AG09309 (cell line): ENCODE measurements at places on chromosomes 12 and 14.

DNA sequence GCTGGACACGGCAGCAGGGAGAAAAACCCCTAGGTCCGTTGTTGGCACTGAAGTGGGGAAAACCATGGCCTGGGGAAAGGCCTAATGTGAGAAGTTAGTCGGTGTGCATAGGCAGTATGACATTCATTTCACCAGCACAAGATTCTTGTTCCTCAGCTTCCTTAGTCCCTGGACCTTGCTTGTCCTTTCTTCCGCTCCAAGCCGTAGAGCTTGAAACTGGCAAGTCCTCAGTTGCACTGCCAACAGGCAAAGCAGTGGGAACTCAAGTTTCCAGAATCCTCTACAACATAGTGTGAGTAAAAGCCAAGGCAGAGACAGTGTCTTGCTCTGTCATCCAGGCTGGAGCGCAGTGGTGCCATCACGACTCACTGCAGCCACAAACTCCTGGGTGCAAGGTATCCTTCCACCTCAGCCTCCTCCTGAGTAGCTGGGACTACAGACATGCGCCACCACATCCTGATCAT lies 138.5 kb upstream of the AMIGO2 start:
- DNase-seq: no peak

GRCh38 chr12:116453631-116454030 lies 105.5 kb upstream of the MAP1LC3B2 start:
- DNase-seq: no peak

DNA sequence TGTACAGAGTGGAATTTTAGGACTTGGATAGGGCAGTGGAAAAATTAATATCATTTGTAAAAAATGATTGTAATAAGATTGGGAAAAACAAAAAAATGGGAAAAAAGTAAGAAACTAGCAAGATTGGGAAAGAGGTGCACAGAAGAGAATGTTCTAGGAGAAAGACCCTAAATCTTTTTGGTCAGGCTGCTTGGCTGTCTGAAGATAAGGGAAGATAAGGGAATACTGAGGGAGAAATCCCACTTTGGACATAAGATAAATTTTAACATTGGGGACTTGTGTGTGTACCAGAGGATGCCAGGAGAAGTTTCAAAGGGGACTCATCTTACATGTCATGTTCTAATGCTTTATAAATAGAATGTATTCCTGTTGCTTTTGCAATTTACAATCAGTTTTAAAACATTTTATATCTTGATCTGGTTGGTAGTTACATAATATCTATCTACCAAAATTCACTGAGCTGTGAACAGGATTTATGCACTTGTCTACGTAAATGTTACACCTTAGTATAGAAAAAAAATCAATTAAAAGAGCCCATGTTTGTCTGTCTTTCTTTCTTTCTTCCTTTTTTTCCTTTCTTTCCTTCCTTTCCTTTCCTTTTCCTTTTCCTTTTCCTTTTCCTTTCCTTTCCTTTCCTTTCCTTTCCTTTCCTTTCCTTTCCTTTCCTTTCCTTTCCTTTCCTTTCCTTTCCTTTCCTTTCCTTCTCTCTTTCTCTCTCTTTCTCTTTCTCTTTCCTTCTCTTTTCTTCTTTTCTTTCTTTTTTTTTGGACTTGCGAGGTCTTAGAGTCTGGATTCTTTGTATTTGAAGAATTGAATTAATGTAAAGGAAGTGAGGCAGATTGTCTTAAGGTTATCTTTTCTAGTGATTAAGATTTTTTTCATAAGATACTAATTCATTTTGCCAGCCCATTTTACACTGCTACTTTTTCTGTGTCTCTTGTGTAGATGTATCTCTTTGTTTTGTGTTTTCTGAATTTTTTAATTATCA lies 66.1 kb downstream of the KTN1 start:
- DNase-seq: no peak

- no peak for DNase-seq
Observed at GRCh38 chr14:70027785-70028428, 148.7 kb downstream of the SMOC1 start.

- no peak for DNase-seq
Observed at GRCh38 chr12:106304797-106305196, 2.3 kb downstream of the TCP11L2 start.

DNA sequence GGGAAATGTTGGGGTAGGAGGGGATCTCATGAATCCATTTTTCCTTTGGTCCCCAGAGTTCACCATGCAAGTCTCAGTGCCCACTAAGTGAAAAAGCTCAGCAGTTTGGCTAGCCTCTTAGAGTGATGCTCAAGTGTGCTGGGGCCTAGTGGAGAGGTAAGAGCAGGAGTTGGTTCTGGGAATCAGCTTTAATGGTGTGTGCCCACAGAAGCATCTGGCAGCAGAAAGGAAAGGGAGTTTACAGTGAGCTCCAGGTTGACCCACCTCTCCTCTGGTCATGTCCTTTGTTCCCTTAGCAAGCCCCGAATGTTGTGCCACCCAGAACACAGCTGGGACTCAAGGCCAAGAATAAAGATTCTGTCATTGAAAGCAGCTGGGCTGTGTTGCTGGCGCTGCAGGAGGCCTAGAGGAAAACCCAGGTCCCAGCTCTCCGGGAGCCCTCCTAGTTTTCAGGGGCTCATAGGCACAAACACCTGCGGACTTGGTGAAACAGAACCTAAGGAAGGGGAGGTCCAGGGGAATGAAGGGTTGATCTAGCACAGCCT lies 320.8 kb downstream of the ZFP36L1 start:
- DNase-seq: no peak

DNA sequence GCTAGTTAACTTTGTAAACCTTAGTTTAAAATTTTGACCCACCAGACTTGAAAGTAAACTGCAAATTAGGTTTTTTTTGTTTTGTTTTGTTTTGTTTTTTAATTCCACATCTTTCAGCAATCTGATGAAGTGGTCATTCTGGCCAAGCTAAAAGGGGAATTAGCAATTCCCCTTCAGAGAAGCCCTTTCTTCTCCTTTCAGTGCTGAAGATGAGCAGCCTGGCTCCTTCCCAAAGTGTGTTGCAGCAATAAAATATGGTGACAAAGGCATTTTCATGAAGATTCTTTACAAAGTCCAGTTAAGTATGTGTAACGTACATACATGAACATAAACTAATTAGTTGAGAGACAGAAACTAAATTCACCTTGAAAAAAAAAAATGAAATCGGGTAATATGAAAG lies 380.1 kb downstream of the NOVA1 start:
- DNase-seq: no peak

- DNase-seq: no peak
Observed at GRCh38 chr14:102430212-102430908, 67.6 kb downstream of the TECPR2 start.

- no peak for DNase-seq
Observed at GRCh38 chr14:58779376-58779775, 141.6 kb downstream of the DACT1 start.

DNA sequence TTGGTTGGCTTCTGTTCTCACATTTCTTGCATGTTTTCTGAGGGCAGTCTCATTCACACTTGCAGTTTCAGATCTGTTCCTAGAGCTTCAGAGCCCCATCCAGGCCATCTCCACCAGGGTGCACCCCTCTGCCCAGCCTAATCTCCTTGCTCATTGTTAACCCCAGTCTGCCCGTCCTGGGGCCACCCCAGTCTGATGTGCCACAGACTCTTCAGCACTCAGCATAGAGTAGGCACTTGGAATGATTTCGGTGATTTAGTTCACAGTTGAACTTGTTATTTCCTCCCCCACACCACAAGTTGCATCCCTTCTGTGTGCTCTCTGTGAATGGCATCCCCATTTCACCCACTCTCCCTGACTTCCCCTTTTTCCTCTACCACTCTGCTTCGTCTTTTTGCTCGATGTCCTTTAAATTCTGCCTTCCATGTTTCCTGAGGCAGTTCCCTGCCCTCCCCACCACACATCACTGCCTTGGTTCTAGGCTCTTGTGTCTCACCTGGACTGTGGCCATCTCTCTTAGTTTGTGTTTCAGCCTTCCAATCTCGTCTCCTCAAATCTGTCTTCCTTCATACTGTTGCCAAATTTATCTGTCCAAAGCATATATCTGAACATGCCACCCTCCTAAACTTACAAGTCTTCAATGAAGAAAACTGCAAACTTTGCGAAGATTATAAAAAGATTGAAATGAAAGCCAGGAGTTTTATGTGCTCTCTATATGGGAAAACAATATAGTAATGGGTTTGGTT lies 41.5 kb downstream of the ANO6 start:
- no peak for DNase-seq

- no peak for DNase-seq
Observed at GRCh38 chr14:82786483-82786880, 1252.8 kb upstream of the SEL1L start.

DNA sequence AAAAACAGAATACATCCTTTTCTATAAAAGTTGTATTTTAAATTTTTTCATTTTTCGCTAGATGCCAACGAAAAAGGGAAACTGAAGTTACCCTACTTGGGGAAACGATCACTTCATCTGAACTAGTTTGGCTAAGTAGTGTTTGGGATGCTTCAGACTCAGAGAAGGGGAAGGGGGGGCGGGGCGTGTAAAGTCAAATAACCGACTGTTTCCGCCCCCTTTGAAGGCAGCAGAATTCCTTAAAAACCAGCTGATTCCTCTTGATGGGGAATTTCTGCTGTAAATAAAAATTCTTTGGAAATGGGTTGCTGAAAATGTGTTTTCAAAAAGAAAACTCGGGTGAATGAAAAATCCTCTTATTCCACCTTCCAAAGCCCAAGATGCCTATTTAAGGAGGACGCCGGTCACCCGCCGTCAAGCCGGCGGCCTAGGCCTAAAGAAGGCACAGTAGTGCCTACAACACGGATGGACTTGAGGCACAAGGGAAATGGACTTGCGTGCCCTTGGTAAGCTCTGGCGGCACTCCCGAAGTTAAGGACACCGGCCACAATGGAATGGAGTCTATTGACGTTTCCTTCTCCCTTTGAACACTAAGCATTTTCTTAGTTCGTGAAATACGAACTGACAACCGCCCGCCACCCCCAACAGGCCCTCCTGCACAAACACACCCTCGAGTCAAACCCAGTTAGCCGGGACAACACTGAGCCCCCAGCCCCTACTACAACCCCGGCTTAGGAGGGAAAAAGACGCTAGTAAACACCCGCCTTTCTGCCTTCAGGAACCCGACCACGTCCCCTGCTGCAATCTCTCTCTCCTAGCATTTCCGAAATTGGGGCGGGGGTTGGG lies 1.9 kb downstream of the ATXN2 start:
- no peak for DNase-seq

GRCh38 chr14:102870994-102871831 lies 51.2 kb upstream of the AMN start:
- no peak for DNase-seq

DNA sequence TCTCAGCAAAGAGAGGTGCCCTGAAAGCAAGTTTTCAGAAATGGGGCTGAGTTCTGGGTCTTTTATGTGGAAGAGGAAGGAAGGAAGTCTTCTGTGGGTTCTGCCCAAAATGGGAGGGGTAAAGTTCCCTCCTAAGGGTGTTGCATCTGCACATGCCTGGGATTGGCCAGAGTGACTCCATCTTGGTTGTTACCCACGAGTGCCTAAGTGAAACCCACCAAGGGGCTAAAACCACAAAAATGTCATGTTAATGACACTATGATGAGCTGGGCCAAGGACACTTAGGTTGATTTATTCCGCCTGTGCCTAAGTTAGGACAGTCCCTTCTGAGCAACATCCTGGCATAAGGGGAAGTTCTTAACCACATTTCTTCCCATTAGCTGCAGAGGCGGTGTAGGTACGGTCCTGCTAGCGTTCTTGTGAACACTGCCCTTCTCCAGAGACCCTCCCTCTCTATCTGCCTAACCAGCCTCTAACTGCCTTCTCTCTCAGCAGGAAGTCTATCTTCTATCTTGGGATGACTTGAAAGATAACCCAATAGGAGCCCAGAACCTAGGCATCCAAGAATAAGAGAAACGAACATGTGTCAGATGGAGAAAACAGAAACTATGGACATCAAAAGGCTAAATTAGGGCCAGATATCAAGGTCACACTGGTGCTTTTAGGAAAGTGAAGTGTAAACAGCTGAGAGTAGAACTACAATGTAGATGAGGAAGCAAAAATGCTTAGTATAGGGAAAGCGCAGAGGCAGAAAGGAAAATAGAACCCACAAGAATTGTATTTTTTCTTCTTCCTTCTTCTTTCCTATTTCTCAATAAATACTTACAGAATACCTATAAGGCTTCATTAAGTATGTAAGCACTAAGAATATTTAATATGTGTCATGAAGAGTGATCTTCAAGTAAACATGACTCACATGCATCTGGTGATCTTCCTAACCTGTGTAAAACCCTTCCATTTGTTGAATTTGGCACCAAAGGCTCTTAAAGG lies 104.2 kb upstream of the AMN1 start:
- no peak for DNase-seq

GRCh38 chr12:90987101-90987500 lies 17.7 kb downstream of the EPYC start:
- DNase-seq: no peak

GRCh38 chr12:50650285-50650684 lies 113.6 kb upstream of the ATF1 start:
- no peak for DNase-seq

- DNase-seq: no peak
Observed at GRCh38 chr12:39483597-39483996, 40.7 kb upstream of the KIF21A start.

- DNase-seq: no peak
Observed at GRCh38 chr12:120866108-120866507, 38.0 kb downstream of the SPPL3 start.

GRCh38 chr12:57620245-57620935 lies 9.2 kb downstream of the ARHGEF25 start:
- no peak for DNase-seq

DNA sequence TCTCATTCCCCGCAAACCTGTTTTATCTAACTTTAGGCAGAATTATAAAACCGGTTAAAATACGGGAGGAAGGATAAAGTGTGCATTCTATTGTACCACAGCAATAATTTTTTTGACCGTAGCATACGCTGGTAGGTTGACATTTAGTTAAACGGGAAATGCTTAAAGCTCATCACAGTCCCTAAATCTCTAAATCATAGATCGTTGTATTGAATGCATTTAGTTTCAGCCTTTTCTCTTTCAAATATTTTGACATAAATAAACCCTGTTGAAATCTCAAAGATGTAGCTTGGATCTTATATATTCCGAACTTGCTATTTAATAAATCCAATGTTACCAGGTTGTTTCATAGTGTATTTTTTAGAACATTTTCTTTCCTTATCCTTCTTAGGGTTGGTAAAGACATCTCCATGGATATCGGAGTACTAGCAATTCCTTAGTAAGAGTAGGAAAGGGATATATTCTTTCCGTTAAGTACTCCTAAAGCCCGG lies 798 bp downstream of the CLEC2B start:
- no peak for DNase-seq

GRCh38 chr12:49160399-49160798 lies 28.5 kb downstream of the TUBA1A start:
- no peak for DNase-seq

- DNase-seq: no peak
Observed at GRCh38 chr12:40464121-40464520, 228.1 kb upstream of the CNTN1 start.
